Stimulated activated CD8-positive, alpha-beta memory T cell treated with anti-CD3 and anti-CD28 coated beads, Interleukin-4, amount 100 ng/mL, for 1 hour (primary cell): ENCODE measurements at places on chromosomes 13 and 19.

GRCh38 chr13:31038834-31039552 is 106.5 kb downstream of the TEX26 start:
- DNase-seq, result no peak

DNA sequence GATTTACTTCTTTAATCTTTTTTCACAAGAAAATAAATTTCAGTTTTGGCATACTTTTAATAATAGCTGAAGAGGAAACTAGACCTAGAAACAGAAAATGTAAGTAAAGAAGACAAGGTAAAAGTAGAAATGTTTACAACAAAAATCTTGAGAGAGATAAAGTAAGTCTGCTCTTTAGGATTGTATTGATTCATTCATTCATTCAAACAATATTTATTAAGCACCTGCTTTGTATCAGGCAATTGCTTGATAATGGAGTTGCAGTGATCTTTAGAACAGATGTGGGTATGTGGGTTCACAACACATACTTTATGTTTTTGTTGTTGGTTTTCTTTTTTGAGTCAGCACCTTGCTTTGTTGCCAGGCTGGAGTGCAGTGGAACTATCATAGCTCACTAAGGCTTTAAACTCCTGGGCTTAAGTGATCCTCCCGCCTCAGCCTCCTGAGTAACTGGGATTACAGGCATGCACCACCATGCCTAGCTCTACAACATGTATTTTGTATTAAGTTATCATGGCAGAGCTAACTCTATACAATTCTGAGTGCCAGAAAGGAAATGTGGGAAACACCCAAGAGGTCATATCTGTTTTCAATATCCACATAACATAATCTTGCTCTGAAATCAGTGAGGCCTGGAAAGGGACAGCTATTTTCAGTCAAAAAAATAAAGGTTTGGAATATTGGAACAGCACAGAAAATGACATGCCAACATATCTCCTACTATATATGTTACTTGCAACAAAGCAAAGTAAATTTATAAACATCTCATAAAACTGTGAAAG is 8.8 kb upstream of the SPART start:
- no peak for DNase-seq

DNA sequence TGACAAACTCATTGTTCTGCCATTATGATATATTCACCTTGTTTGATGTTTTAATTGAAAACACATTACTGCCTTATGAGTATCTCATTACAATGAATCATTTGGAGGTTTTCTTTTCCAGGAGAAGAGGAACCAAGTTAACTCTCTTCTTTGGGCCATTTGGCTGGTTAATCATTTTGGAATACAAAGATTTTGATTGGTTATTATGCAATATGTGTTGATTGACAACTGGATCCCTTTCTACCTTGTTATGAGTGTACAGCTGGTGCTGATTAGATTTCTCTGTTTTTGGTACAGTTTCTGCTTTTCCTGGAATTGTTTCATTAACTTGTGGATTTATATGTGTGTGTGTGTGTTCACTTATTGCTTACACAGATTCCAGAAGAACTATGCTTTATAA is 49.2 kb upstream of the RGCC start:
- DNase-seq, result no peak

DNA sequence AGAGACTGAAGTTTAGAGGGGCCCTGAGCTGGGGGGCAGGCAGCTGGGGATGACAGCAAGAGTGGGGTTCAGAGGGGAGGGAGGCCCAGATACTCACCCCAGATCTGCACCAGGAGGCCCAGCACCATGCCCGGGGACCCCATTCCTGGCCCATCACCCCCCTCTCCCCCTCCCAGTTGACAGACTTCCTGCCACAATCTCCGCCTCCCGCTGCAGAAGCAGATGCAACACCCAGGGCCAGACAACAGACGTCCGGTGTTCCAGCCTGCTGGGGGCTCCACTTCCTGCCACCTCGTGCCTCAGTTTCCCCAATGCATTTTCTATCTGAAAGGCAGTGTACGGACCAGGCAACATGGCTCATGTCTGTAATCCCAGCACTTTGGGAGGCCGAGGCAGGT is at the start of gene TMIGD2:
TMIGD2 (minus strand) TSS at position 147 of the 398 bp plus-strand sequence; CDS start at position 143, 4 bp downstream.
- no peak for DNase-seq

DNA sequence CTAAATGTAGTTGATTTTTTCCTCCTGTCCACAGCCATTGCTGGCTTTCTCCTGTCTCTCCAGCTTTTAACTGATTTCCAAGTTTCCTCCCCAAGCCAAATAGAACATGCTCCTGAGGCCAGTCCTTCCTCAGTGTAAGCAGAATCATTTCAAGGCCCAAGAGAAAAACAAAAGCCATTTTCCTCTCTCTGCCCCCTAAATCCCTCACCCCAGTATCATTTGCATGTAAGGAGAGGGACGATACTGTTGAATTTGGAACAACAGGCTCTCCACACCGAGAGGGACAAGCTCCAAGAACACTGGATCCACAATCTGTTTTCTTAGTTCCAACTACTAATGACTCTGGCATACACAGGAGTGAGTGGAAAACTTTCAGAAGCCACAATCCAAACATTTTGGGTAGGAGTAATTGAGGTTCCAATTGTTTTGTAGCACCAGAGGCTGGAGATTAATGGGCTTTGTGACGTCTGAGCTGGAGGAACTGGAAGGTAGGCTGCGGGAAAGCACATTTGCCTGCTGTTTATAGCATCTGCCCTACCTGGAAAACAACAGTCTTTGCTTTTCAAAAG is 156.8 kb downstream of the FLT1 start:
- no peak for DNase-seq

GRCh38 chr13:75329723-75330122 is 152.2 kb downstream of the TBC1D4 start:
- no peak for DNase-seq

GRCh38 chr19:40786060-40787037 is 8.3 kb downstream of the RAB4B start:
- DNase-seq, result no peak

GRCh38 chr19:18158467-18158866 is 5.5 kb downstream of the PIK3R2 start:
- DNase-seq, result no peak

GRCh38 chr13:99297331-99297730 is 9.9 kb downstream of the GPR183 start:
- no peak for DNase-seq
